ENCODE measurements at places on chromosomes 2 and 18.

- no peak for DNase-seq
Measured at GRCh38 chr18:67232406-67232805, 284.1 kb downstream of the DSEL start.

DNA sequence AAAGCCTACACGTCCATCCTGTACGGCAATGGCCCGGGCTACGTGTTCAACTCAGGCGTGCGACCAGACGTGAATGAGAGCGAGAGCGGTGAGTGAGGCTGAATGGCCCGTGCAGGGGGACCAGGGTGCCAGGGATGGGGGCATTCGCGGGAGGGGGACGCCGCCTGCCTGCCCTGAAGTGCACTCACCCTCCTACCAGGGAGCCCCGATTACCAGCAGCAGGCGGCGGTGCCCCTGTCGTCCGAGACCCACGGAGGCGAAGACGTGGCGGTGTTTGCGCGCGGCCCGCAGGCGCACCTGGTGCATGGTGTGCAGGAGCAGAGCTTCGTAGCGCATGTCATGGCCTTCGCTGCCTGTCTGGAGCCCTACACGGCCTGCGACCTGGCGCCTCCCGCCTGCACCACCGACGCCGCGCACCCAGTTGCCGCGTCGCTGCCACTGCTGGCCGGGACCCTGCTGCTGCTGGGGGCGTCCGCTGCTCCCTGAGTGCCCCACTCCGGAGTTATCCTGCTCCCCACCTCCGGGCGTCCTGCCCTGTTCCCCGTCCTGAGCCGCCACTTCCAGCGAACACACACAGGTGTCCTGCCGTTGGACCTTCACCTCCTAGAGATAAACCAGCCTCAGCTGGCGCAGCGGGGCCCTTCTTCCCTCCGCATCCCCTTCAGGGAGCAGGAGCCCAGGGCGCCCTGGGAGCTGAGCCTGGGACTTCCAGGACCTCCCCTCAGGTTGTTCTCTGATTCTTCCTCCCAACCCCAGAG is 2.9 kb downstream of the ALPI start:
- DNase-seq: no peak

GRCh38 chr2:238561230-238561629 is 134.5 kb downstream of the ASB1 start:
- no peak for DNase-seq

- DNase-seq: no peak
Measured at GRCh38 chr2:17747684-17748452, 5.7 kb downstream of the SMC6 start.

- DNase-seq: no peak
Measured at GRCh38 chr2:159362816-159363251, 76.3 kb upstream of the WDSUB1 start.

GRCh38 chr2:50290718-50291117 is 741.2 kb downstream of the NRXN1 start:
- no peak for DNase-seq

GRCh38 chr18:13800505-13801259 is 23.3 kb upstream of the MC5R start:
- peak; percentile 36 for DNase-seq

GRCh38 chr2:120879431-120880295 is 144.0 kb downstream of the GLI2 start:
- no peak for DNase-seq

DNA sequence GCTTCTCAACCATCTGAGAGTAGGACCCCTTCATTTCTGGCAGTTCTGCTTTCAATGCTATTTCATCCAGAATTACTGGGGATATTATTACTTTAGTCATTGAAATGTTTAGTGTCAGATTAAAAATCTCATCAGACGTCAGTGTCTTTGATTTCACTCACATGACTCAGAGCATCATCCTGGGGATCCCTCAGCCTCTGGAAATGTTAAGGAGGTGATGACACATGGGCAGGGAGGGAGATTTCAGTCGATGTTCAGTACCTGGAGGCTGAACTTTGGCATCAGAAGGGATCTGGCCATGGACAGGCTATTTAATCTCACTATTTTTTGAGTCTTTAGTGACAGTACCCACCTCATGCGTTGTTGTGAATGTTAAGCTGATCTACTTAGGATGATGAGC is 39.1 kb downstream of the OSBPL6 start:
- no peak for DNase-seq

- DNase-seq: no peak
Measured at GRCh38 chr2:177393203-177393755, 706 bp downstream of the AGPS start.

DNA sequence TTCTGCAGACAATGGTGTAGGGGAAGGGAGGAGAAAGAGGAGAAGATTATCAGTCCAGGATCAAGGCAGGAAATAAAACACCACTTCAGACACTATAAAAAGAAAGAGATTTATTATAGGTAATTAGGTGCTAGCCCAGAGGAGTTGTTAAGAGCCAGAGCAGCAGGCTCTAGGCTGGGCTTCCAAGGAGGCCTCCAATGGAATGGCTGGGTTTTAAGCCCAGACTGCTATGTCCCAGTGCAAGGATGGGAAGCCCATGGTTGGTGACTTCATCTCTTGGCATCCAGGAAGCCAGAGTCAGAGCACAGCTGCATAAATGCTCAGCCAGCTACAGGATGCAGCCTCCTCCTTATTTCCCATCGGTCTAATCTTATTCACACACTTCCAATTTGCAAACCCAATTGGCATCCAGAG is 95.6 kb downstream of the LAMA3 start:
- DNase-seq: no peak

GRCh38 chr2:145230546-145230945 is 710.6 kb upstream of the ZEB2 start:
- no peak for DNase-seq

DNA sequence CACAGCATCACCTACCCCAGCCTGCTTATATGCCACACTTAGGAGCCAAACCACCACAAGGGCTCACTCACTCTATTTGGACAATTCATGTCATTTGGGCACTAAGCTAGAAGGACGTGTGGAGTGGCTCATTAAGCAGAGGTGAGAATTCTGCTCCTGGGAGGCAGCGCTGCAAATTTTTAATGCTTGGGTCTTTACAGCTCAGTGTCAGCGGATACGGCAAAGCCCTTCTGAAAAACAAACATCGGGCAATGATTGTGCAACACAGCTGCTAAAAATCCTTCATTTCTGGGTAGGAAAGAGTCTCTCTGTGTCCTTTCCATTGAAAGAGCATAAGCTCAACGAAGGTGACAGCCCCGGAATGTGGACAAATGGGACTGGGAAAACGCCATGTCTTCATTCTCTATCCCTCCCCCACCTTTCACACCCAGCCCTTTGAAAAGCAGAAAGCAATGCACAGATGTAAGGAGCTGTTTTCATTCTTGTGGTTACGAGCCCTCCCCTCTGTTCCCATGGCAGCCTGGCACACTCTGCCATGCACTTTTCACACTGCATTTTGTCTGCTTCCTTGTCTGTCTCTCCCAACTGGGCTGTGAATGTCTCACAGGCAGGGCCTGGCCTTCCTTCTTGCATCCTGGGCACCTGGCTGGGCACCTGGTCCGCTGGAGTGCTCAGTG is 16.0 kb downstream of the TMEM177 start:
- DNase-seq: no peak

DNA sequence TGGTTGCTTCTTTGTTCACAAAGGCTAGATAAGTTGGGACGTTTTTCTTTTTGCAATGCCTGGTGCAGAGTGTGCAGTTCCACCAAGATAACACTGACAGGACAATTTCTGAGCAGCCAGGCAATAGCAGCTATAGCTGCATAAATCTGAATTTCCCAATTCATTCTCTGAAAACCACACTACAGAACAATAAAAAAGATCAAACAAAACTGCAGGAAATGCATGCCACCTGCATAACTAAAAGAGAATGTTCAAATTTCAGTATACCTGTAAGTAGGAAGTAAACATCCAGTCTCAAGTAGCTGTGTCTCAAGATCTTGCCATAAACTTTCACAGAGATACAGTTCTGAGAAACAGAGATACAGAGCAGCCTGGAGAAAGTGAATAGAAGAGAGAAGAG is 5.3 kb upstream of the KCTD18 start:
- no peak for DNase-seq

DNA sequence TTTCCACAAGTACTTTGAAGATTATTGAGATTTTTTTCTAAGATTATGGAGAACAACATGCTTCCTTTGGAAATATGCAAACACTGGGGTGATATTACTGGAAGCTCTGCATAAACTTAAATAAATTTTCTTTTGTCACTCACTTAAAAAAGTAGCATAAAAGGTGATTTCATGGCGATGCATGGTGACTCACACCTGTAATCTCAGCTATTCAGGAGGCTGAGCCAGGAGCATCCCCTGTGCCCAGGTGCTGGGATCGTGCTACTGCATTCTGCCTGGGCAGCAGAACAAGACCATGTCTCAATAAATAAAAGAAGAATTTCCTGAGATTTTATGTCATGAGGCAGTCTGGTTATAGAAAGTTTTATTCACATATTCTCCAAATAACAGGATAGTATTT is 679.1 kb upstream of the CDH2 start:
- DNase-seq: no peak

GRCh38 chr2:15565994-15566671 is 5.0 kb upstream of the NBAS start:
- DNase-seq: no peak

GRCh38 chr18:34976123-34976522 is 65.1 kb upstream of the MAPRE2 start:
- no peak for DNase-seq

DNA sequence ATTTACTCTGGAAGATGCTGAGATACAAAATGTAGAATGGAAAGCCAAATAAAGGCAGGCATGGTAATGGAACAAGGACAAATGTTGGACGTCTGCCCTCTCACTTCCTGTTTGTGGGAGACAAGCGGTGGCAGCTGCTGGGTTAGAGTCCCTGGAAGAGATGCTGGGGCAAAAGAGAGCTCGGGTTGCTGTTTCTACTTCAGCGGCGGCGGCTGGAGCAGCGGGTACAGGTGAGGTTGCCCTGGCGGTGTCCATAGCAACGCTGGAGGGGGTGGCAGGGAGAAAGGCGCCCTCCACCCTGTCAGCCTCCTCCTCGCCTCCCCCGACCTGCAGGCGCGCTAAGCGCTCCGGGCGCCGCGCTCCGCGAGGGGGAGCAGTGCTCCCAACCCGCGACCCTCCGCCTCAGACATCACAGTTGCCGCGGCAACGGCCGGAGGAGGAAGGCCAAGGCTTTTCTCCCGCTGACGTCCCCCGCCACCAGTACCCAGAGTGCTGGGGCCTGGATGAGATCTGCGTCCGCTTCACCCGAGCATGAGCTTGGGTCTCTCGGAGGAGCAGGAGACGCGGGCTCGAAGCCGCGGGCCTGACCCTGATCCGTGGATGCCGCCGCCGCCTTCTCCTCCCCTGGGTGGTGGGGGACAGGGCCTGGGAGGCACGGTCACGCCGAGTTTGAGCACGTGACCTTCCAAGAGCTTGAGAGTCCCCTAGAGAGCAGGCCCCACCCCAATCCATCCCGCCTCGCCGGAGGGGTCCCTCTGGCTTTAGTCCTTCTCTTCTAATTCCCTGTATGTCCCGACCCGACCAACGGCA is 65.6 kb downstream of the NOL4 start:
- peak; percentile 67 for DNase-seq

DNA sequence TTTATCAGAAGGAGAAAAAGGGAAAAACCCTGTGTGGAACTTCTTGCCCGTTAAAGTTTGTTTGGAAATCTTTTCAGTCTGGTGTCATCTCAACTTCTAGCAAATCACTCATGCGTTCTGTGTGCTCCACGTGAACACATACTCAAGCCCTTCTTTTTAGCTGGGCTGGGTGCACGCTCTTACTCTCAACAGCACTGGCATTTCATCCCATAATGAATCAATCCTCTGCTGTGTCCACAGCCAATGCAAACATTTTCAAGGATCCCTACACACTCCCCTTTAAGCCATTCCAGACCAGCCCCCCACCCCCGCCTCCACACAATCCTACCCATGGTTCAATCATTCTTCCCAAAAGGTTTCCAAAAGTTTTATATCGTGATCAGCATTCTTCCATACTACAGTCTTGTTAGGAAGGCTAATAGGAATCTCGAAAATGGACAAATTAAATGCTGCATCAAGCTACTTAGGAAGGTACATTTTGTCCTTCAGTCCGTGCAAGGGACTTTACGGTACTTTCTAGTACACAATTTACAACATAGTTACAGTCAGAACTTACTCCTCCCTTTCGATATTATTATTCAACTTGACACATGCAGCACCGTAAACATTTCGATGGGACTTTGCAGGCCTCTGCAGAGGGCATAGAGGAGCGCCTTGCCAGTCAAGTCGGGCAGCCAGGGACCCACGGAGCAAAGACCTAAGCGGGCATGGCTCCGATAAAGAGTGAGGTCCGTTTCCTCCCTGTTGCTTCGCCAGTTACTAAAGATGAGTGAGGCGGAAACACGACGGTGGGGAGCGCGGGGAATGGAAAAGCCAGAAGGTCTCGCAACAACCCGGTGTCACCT is 1.4 kb downstream of the PTGR3 start:
- DNase-seq: no peak

GRCh38 chr18:79440316-79441110 is 44.8 kb downstream of the NFATC1 start:
- no peak for DNase-seq

- DNase-seq: no peak
Measured at GRCh38 chr18:25329783-25330182, 22.2 kb downstream of the ZNF521 start.

DNA sequence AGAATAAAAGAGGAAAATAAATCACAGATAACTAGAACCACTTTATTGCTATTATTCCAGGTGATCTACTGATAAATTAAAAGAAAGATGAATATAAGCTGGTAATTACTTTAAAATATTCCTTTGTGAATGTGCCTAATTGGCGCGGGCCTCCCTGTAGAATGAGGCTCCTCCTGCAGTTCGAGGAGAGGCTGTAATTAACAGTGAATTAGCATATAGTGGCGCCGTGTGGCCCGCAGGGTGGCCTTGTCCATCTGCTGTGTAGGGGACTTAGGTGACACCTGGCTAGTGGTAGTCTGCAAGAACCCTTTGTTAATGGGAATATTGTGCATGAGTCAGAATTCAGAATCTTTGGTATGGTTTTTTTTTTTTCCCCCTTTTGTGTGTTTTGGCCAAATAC is 119.8 kb downstream of the AGAP1 start:
- DNase-seq: no peak

DNA sequence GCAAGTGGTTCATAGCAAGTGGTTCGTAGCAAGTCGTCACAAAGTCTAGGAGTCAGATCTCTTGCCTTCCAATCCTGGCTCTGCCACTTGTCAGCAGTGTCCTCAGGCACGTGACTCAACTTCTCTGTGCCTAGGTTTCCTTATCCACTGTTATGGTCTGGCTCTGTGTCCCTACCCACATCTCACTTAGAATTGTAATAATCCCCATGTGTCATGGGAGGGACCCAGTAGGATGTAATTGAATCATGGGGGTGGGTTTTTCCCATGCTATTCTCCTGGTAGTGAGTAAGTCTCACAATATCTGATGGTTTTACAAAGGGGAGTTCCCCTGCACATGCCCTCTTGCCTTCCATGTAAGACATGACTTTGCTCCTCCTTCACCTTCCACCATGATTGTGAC is 51.8 kb upstream of the AP1S3 start:
- no peak for DNase-seq

Measured in neural crest cell (in vitro differentiated cells).